ENCODE measurements at places on chromosomes 3 and 15.

- DNase-seq: no peak
These were observed 3.5 kb downstream of the ADAMTS17 start for GRCh38 chr15:100338247-100338646.

DNA sequence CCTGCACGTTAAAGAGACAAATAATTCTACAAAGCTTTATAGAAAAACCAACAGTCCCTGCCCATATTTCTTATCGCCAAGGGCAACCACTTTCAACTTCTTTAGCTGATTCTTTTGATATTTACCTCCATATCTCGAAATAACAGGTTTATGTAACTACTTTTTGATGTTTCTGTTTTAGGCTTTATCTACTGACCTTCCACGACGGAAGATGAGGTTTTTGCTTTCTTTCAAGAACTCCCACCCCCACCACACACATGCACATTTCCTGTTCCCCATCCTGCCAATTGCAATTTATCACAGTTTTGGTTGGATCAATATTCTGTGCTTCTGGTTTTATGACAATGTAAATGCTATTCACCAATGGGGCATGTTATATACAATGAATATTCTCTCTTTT is 330.4 kb upstream of the ICE2 start:
- no peak for DNase-seq

DNA sequence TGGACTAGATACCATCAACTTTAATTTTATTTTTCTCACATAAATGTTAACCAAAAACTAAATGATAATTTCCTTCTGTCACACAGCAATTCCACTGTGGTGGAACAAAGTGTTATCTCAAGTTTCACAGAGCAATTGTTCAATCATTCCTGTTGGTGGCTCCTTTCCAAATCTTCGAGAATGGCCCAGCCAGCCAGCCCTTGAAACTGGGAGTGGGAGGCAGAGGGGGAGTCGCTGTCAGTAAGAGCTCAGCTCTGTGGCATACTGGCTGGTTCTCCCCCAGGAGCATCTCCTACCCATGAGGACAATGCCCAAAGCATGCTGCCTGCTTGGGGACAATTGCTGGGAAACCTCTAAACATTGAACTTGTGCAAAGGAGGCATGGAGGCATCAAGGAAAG is 47.7 kb downstream of the MECOM start:
- DNase-seq: no peak

DNA sequence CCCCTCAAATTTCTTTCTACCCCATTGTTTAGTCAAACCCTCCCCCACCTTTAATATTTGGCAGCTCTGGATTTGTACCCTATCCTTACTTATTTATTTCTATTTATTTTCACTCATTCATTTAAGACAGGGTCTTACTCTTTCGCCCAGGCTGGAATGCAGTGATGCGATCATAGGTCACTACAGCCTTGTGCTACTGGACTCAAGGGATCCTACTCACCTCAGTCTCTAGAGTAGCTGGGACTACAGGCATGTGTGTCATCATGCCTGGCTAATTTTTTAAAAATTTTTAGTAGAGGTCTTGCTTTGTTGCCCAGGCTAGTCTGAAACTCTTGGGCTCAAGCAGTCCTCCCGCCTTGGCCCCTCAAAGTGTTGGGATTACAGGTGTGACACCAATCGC is 35.4 kb downstream of the ARIH1 start:
- no peak for DNase-seq

DNA sequence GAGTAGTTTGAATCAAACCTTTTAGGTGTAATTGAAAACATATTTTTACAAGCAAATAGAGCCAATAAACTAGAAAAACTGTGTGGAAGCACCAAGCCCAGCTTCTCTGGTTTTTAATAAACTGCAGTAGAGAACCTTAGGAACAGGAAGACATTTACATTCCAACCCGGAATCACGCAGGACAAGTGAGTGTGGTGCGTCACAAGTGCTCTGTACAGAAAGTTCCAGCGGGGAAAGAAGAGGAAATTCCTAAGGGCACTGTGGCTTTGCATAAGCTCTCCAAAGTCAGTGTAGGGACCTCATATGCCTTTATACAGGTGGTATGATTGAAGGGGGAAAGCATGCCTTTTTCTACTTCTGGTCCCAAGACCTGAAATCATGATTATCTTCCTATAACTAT is 21.6 kb downstream of the COL8A1 start:
- no peak for DNase-seq

- no peak for DNase-seq
These were observed 658.2 kb upstream of the LMCD1 start for GRCh38 chr3:7843441-7843840.

DNA sequence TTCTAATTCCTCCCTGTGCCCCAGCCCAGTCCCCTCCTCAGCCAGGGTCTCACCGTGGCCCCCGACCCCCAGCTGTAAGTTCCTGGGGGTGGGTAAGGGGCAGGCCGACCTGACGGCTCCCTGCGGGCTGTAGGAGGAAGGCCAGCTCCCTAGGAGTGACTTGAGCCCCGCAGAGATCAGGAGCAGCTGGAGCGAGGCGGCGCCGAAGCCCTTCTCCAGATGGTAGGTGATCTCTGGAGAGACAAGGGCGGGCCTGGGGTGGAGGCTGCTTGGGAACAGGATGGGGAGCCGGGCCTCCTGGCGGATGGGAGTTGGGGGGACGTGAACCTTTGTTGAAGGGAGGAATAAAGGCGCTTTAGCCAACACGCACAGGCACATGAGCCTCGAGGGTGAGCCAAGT is 4.2 kb downstream of the SLC28A1 start:
- DNase-seq: no peak

DNA sequence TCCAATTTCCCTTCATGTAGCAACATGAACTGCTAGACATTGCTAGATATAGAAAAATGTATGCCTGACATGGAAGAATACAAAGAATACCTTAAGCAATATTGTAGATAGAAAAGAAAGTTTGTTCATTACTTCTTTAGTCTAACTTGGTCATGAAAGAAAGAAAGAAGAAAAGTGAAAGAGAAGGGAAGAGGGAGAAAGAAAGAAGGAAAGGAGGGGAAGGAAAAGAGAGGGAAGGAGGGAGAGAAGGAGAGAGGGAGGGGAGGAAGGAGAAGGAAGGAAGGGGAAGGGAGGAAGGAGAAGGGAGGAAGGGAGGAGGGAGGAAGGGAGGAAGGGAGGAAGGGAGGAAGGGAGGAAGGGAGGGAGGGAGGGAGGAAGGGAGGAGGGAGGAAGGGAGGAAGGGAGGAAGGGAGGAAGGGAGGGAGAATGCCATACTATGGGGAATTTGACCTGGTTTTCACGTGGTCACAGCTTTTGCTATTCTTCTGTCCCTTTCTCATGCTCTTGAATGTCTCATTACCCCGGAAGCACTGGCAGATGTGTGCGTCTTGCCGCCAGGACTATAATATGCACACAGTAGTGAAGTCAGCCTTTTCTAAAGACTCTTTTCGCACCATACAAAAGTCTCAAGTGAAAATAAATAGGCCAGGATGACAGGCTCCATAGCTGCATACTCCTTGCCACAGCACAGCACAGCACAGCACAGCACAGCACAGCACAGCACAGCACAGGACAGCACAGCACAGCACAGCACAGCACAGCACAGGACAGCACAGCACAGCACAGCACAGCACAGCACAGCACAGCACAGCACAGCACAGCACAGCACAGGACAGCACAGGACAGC is 78.2 kb downstream of the CHAC1 start:
- no peak for DNase-seq

DNA sequence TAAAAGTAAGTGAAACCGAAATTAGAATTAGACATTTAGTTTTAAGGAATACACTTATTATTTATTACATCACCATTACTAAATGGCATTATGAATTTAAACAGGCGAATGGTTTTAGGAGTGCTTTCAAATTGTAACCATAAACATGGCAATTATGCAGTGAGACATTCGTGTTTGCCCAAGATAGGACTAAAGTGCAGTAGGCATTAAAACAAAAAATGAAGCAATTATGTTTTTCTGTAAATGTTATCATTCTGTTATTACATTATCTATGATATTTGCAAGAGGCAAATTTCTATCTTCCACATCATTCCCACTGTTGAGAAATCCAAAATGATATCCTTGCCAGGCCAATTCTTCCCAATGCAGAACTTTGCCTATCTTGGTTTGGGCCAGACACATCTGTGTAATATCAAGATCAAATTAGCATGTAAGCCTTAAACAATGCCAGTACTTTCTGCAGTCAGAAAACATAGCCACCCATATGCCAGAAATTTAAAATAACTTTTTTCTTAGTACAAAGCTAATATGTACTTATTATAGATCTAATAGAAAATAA is 156.9 kb downstream of the ATP8B4 start:
- no peak for DNase-seq

DNA sequence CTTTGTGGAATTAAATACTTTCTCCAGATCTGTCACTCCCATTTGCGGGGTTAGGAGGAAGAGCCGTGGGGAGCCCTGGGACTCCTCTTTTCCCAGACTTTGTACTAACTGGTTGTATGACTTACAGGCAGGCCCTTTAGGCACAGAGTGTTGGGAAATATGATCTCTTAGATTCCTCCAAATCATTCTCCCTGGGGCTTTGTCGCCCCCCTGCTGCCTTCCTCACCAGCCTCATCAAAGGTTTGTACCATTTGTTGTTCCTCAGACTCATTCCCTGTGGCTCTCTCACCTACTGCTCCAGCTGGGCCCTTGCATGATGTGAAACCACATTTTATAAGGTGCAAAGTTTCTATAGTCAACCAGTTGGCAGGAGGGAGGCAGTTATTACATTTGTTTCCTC is 56.4 kb downstream of the CRYGS start:
- no peak for DNase-seq

- DNase-seq: no peak
These were observed 14.1 kb downstream of the CLDN1 start for GRCh38 chr3:190308154-190308553.

- DNase-seq: no peak
These were observed 134.3 kb upstream of the PRR20G start for GRCh38 chr3:127421943-127422662.

GRCh38 chr3:69784954-69785514 is 45.8 kb downstream of the MITF start:
- DNase-seq: no peak

DNA sequence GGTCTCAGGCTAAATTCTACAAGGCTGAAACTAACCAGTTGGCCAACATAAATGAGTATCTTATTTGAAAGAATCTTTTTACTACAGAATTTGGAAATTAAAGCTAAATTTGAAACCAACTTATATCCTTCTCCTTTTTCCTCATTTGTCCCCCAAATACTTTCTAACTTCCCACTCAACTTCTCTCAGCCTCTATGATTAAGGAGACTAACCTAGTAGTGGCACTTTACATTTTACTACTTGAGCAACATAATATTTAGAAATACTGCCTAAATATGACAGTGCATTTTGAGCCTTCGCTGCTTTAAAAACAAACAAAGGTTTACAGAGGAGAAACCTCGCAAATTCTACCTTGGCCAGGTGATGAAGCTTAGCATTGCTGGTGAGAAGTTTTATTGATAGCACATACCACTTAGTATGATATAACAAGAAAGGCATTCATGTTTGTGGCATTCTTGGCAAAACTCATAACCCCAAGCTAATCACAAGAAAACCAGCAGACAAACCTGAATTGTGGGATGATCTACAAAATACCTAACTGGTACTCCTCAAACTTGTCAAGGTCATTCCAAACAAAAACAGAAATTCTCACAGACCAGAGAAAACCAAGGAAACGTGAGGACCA is 432.1 kb upstream of the CFAP20DC start:
- DNase-seq: peak; percentile 46

GRCh38 chr3:170961616-170962400 is 53.4 kb upstream of the EIF5A2 start:
- DNase-seq: peak; percentile 13

DNA sequence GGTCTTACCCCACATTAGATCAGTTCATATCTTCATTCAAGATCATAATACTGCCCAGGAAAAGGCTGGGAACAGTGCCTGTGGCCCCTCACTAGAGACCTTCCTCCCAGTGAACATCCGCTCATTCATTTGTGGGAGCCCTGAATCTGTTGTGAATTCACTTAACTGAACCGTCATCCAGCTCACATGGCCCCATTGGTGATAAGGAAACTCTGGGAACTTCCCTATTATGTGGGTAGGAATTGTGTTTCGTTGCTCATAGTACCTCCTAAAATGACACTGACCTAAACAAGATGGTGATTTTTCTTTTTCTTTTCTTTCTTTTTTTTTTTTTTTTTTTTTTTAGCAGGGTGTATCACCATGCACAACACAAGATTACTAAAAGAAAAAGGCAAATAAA is 6.8 kb upstream of the MESP2 start:
- DNase-seq: peak; percentile 82

GRCh38 chr3:55307622-55308021 is 179.5 kb downstream of the WNT5A start:
- no peak for DNase-seq

- DNase-seq: no peak
These were observed 536.3 kb upstream of the NAALADL2 start for GRCh38 chr3:174322789-174323188.

- no peak for DNase-seq
These were observed 69.2 kb upstream of the TBC1D5 start for GRCh38 chr3:17811646-17812045.

DNA sequence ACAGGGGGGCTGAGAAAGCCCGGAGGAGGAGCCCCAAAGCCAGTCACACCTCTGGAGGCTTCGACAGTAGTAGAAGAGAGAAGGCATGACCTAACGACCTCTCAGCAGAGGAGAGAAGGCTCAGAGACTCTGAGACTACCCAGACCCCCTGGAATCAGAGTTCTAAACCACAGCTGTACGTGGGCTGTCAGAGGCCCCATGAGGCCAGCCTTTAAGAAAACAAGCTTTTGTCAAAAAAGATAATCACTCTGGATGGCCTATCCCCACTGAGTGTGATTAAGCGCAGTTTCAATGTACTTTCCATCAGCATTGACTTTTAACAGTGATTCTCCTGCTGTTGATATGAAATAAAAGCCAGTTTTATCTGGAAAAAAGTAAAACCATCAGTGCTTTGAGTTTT is 330.3 kb downstream of the CLSTN2 start:
- no peak for DNase-seq

GRCh38 chr3:173709026-173709425 is 311.5 kb downstream of the NLGN1 start:
- DNase-seq: no peak

- DNase-seq: no peak
These were observed 162.9 kb upstream of the NR2E3 start for GRCh38 chr15:71647487-71647808.

Measured in inflammatory macrophage treated with lipopolysaccharide for 1 hour (primary cell).